ENCODE measurements at places on chromosomes 2 and 18.

GRCh38 chr18:52228166-52228565, 111.8 kb upstream of the DCC start:
- no peak for DNase-seq

DNA sequence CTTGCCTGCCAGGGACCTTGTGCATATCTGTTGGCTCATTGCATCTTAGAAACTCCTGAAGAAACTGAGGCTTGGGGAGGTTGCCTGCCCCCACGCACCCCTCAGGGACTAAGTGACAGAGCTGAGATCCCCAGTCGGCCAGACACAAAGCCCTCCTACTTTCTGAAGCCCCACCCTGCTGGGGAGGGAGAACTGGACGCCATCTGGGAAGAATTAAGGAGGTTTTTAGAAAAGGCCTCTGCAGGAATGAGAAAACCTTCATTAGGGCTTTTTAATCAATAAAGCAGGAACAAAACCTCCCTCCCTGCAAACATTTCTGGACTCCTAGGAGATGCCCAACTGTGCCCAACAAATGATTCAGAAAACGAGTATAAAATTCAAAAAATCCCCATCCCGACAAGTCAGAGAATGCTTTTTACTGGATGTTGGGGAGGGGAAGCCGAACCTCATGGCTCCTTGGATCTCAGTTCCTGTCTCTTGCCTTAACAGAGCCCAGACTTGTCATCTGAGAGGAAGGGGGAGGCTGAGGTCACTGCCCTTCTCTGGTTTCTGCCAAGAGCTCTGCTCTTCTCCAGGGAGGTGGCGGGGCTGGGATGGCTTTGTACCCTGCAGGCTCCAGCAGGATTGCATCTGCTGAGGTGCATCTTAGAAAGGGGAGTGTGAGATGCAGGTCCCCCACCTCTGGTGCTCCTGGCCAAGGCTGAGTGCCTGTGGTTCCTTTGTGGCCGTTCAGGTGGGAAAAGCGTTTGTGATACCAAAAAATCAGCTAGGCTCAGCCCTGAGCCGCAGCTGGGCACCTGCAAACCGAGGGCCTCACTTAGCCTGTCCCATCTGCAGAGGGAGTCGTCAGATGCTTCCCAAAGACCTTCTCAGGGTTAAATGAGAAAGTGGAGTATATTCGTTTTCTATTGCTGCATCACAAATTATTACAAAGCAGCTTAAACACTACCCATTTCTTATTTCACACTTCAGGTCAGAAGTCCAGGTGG, 142.4 kb downstream of the ZFP36L2 start:
- DNase-seq: no peak

GRCh38 chr2:172976116-172976515, 99.5 kb upstream of the MAP3K20 start:
- DNase-seq: no peak

DNA sequence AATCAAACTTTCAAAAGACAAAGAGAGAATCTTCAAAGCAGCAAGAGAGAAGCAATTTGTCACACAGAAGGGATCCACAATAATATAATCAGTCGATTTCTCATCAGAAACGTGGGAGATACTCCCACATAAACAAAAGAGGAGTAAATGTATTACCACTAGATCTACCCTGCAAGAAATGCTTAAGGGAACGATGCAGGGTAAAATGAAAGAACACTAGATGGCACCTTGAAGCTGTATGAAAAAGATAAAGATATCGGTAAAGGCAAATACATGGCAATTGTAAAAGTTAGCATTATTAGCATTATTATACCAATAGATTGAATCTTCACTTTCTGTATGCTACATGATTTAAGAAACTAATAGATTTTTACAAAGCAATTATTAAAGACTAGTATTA, 677.0 kb downstream of the SUCLG1 start:
- DNase-seq: no peak

- DNase-seq: no peak
Measured at GRCh38 chr2:224832207-224832606, 116.0 kb upstream of the CCDC195 start.

GRCh38 chr2:69618362-69618761, 25.2 kb downstream of the AAK1 start:
- no peak for DNase-seq

DNA sequence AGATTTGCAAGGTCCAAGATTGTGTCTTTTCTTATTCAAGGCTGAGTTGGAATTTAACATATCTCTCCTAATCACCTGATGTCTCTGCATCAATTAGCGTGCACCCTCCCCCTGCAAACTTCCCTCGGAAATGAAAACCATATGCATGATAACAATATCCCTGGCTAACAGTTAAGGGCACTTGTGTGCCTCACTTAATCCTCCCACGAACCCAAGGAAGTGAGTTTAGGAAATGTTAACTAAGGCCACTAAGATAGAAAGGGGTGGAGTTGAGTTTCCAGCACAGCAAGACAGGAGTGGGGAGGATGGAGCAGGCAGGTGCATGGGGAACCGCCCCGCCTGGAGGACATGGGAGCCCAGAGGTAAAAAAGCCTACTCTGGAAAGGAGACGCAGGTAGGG, 52.4 kb upstream of the PTMA start:
- no peak for DNase-seq

- DNase-seq: no peak
Measured at GRCh38 chr2:112140899-112141625, 2.9 kb downstream of the FBLN7 start.

DNA sequence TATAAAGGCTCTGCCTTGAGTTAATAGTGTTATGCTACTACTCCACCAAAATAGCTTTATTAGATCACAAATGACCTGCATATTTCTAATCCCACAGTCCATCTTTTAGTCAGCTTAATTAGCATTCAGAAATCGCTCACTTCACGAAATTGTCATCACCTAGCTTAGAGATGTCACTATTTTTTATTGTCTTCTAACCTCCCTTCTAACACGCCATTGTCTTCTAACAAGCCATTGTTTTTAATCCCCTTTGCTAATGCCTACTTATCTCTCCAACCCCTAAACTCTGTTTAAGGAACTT, 97.1 kb downstream of the EPB41L5 start:
- DNase-seq: no peak

DNA sequence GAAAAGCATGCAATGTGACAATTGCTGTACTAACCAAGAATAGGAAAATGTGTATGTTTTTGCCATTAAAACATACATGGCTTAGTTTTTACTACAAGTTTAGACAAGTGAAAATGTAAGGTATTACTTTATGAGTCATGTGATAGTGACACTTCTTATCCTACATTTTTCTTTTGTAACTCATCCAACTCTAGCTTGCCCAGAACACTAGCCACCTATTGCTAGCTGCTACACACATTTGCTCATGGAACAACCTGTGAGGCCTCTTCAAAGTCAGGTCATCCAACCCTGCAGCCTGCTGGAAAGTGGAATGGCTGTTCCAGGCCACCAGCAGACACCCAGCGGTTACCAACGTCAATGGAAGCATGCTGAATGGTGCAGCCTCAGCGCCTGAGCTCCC, 1043.9 kb downstream of the TMEM182 start:
- DNase-seq: no peak

GRCh38 chr2:84866122-84866521, 14.8 kb downstream of the TRABD2A start:
- DNase-seq: no peak

GRCh38 chr2:170932166-170932565, 3.1 kb downstream of the GORASP2 start:
- DNase-seq: no peak

DNA sequence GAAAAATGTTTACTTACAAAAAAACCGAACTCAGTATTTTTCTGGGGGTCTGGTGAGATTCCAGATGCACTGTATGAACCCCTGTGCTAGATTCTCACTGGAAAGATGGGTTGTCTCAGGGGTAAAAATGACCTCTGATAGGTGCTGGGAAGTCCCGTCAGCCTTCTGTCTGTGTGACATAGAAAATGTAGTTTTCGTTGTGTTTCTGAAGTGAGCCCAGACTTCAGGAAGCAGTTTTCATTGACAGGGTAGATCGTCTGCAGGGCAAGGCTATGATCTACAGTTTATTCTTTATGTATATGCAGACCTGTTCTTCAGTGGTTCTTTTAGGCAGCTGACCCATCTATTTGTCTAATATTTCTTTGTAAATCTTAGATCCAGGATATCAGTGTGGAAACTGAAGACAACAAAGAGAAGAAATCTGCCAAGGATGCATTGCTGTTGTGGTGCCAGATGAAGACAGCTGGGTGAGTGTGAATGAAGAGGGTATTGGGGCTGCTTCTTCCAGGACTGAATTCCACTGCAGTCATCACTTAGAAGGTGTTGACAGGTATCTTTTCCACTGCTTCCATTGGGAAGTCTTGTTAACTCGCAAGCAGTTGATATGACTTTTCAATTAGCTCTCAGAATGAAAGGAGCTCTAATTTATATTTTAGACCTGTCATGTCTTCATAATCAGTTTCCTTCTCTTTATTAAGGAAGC, 107.5 kb upstream of the EML6 start:
- DNase-seq: no peak

- no peak for DNase-seq
Measured at GRCh38 chr2:163554864-163555263, 180.9 kb downstream of the FIGN start.

- no peak for DNase-seq
Measured at GRCh38 chr2:199749571-199749970, 101.4 kb downstream of the FTCDNL1 start.

DNA sequence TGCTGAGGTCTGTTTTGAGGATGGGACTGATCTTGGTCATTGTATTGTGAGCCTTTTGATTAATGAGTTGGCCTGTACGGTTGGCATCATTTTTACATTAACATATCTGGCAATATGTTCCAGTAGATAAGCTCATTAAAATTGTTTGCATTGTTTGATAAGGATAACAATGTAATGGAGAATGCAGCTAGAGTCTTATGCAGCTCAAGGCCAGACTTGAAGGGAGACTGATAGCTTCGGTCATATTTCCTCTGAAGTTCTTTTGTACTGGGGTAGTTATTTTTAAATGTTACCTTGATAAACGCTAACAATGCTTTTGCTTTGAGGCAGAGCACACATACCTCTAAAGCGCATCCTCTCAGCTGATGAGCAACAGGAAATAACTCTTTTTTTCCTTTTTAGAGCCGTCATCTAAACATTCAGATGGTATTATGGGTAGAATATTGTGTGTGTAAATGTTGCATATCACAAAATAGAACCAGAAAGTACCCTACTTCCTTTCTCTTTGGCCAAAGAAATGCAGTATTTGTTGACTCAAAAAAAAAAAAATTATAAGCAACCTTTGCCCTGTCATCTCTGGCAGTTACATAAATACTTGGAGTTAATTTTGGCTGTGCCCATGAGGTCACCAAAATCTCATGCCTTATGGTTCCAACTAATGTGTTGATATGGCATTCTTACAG, 1.3 kb downstream of the MAPRE2 start:
- no peak for DNase-seq

GRCh38 chr2:163775304-163775703, 39.5 kb upstream of the FIGN start:
- no peak for DNase-seq

- DNase-seq: no peak
Measured at GRCh38 chr2:102075479-102075878, 67.1 kb upstream of the IL1R1 start.

- DNase-seq: no peak
Measured at GRCh38 chr18:23279931-23280330, 144.6 kb downstream of the CABLES1 start.

GRCh38 chr2:239343460-239343859, 57.4 kb downstream of the HDAC4 start:
- no peak for DNase-seq

GRCh38 chr2:10504994-10505820, 57.1 kb upstream of the ODC1 start:
- DNase-seq: no peak

DNA sequence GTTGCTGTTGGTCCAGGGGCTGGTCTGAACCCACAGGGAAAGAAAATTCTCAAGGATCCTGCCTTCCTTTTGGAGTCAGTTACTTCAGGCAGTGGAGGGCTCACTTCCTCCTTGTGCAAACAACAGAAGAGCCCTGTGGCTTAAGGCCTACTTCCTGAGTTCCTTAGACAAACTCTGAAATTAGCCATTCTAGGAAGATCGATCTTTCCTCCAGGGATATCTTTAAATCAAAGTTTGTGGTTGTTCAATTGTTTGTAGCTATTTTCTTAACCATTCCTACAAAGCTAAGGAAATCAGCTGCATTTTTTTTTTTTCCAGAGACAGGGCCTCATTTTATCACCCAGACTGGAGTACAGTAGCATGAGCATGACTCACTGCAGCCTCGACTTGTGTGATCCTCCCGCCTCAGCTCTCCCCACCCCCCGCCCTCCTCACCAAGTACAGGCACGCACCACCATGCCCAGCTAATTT, 156.0 kb downstream of the TANC1 start:
- no peak for DNase-seq

GRCh38 chr18:46260016-46260878, 156.1 kb downstream of the HAUS1 start:
- DNase-seq: no peak

DNA sequence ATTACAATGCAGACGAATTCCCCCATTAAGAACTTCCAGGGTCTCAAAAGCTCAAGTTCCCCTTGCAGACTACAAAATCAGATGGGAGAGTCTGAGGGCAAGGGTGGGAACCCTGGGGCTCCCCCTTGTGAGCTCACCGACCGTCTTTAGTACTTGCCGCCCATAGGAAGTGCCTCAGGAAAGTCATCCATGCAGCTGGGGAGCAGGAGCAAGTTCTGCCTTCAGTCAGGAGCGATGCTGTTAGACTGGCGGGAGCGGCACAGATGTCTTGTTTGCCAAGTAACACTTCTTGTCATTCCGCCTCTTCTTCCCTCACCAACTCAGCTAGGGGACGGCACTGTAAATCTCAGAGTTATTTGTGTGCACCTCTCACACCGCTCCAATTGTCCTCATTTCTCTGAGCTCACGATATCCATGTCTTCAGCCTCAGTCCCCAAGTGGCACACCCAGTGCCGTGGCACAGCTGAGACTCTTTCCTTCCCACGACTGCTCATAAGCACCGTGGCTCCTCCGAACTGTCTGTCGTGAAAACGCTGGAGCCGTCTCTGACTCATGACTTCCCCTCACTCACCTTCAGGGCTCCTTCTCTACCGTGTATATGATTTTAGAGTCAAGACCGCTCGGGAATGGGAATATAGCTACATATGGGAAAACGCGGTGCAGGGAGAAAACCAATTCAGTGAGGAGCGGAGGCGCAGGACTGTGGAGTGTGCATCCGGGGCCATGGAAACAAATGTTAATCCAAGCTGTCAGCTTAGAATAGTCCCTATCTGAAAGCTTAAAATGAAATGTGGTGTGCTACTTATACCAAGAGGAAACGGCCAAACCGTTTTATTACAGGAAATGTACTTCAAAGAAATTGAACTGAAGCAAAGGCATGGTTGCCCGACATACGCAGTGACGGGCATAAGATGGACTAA, 34.0 kb downstream of the UXS1 start:
- no peak for DNase-seq

DNA sequence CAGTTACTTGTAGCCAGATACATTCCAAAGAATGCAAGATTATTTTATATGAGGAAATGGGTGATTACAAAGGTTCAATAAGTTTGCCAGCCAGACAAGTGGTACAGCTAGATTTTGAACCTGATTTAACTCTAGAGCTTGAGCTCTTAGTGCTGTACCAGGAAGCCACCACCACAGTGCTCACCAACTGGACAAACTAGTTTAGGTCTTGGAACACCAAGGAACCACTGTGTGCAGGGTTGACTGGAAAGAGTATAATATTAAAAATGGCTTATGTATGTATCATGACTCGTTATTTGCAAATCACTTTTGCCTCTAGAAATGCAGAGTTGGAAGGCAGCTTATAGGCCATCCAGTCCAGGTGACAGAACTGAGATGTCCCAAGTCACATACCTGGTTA, 177.2 kb downstream of the TXNL1 start:
- DNase-seq: no peak

All from NCI-H1436 (cell line).